Sigmoid colon (tissue), 7 donors: ENCODE measurements at places on chromosomes 1 and 21. TPM values are rescaled to one million over a fixed set of nuclear protein-coding genes. Genes with fewer than 3 reads are reported as not detected.
A peak's percentile ranks its signal among the peaks of the same experiment; 100 is the strongest.

The AMY2A gene
- 8.4 TPM for total RNA-seq

The GPR153 gene
- 5.4 TPM for total RNA-seq

The MEX3A gene
- total RNA-seq: 0.33 TPM

The ANGPTL7 gene
- 3.3 TPM for total RNA-seq

The FAM72B gene
- total RNA-seq: 0.36 TPM

The FMO5 gene
- total RNA-seq: 3.6 TPM

The LGR6 gene
- total RNA-seq: not detected

The CA6 gene
- total RNA-seq: not detected

The SLFNL1 gene
- total RNA-seq: 0.36 TPM

DNA sequence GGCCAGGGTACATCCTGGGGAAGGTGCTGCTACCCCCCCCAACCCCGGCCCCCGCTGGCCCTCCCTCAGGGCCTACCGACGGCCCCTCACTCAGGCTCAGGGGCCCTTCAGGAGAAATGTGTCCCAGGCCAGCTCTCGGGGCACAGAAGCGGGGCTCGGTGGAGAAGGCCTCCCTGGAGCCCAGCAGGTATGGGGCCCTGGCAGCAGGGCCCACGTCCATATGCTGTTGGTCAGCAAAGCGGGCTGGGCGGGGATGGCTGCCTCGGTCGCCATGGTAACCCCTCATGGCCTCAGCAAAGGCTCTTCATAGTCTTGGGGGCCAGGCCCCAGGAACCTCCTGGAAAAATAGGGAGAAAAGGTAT lies 24.4 kb downstream of the DLGAP3 start:
- no peak overlapping the region for H3K27ac ChIP-seq
- H3K4me3 ChIP-seq: no peak overlapping the region
- no peaks in the 10 kb centered on the region for H3K27me3 ChIP-seq
- no peaks in the 10 kb centered on the region for H3K4me1 ChIP-seq
- H3K36me3 ChIP-seq: no peaks in the 10 kb centered on the region
- DNase-seq: no peak

GRCh38 chr1:27548858-27549719 lies 54.9 kb downstream of the AHDC1 start:
- H3K4me1 ChIP-seq: peaks cover 36% of the 10 kb centered on the region
- no peak overlapping the region for H3K4me3 ChIP-seq
- H3K27ac ChIP-seq: no peak overlapping the region

GRCh38 chr1:221708987-221709386 lies 32.9 kb downstream of the DUSP10 start:
- peaks cover 98% of the 10 kb centered on the region for H3K4me1 ChIP-seq
- no peak overlapping the region for H3K4me3 ChIP-seq
- H3K27ac ChIP-seq: peak overlapping the region; percentile 77
- H3K27me3 ChIP-seq: no peaks in the 10 kb centered on the region
- peak; percentile 85 for DNase-seq
- H3K36me3 ChIP-seq: peaks cover 8% of the 10 kb centered on the region

DNA sequence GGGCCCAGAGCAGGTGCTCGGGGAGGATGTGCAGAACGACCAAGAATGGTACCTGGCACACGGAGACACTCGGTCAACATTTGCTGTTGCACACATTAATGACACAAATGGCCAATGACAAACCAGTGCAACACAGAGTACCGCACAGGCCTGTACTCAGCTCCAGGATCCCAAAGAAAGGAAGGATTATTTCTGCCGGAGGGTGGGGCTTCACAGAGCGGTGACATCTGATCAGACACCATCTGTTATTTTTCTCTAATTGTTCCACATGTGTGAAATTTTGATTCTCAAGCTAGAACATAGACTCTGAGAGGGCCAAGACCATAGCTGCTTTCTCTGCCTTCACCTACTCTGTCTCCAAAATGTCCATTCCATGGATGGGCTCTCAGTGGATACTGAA lies 100.4 kb downstream of the MRPL37 start:
- H3K4me1 ChIP-seq: peaks cover 62% of the 10 kb centered on the region
- no peaks in the 10 kb centered on the region for H3K36me3 ChIP-seq
- no peaks in the 10 kb centered on the region for H3K27me3 ChIP-seq
- no peak for DNase-seq
- no peak overlapping the region for H3K4me3 ChIP-seq

GRCh38 chr1:233614173-233614742 lies 352 bp downstream of the KCNK1 start:
- peaks cover 19% of the 10 kb centered on the region for H3K27me3 ChIP-seq

DNA sequence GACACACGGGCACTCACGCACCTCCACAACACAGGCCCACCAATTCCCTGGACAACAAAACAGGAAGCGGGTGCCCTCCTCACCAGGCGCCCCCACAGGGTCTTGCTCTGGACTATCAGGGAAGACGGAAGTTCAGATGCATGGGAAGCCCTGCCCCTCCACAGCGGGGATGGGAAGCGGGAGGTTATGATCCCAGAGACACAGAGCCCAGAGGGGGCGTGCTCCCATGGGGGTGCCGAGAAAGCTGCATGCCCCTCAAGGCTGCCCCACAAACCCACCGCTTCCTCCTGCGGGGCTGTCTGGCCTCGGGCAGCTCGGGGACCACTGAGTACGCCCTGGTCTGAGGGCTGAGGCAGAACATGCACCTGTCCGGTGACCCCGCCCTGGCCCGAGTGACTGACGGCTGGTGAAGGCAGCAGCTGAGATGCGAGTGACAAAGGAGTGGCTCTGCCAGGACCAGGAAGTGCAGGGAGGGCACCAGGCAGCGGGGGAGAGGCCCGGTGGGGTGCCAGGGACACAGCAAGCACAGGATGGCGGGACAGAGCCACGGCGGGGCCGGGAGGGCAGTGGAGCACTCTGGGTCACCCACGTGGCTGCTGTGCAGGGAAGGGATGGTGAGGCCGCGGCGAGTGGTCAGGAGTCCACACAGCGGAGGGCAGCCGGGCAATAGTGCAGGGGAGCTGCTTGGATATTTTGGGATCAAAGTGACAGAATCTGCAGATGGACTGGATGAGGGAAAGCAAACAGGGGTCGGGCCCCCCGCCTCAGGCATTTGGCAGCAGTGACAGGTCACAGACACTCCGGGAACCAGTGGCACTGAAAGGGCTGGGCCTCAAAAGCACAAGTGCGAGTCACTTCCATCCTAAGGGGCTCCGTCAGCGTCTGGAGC lies 18.6 kb downstream of the NADK start:
- H3K27ac ChIP-seq: no peak overlapping the region
- H3K27me3 ChIP-seq: no peaks in the 10 kb centered on the region
- H3K4me3 ChIP-seq: no peak overlapping the region
- H3K4me1 ChIP-seq: no peaks in the 10 kb centered on the region
- DNase-seq: no peak

- no peaks in the 10 kb centered on the region for H3K36me3 ChIP-seq
- DNase-seq: no peak
- no peaks in the 10 kb centered on the region for H3K27me3 ChIP-seq
- no peaks in the 10 kb centered on the region for H3K4me1 ChIP-seq
Measured at GRCh38 chr1:12100071-12100470, 37.0 kb downstream of the TNFRSF8 start.

DNA sequence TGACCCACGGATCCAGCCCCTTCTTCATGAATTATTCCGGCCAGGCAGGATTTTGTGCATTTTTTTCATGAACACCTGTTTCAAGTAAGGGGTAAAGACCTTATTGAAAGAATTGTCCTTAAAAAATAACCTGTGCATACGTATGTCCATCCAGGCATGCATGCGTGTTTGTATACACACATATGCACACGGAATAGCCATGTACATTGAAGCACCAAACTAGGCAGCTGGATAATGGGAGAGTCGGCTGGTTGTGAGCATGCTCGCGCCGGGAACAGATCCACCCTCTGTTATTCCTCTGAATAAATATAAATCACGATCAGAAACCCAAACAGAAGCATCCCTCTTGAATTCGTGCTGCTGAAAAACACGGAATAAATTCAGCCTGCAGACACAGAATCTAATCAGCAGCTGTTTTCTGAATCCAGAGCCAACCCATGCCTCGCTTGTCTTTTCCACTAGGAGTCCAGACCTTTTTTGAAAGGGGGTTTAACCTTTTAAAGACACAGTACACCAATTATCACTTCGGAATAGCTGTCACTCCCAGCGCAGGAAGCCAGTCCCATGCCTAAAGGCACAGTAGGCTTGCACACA lies at the start of gene HIVEP3:
Gene HIVEP3 (minus strand): TSS at position 473 of the 594 bp plus-strand sequence.
- H3K27me3 ChIP-seq: no peaks in the 10 kb centered on the region
- DNase-seq: no peak
- H3K36me3 ChIP-seq: no peaks in the 10 kb centered on the region

DNA sequence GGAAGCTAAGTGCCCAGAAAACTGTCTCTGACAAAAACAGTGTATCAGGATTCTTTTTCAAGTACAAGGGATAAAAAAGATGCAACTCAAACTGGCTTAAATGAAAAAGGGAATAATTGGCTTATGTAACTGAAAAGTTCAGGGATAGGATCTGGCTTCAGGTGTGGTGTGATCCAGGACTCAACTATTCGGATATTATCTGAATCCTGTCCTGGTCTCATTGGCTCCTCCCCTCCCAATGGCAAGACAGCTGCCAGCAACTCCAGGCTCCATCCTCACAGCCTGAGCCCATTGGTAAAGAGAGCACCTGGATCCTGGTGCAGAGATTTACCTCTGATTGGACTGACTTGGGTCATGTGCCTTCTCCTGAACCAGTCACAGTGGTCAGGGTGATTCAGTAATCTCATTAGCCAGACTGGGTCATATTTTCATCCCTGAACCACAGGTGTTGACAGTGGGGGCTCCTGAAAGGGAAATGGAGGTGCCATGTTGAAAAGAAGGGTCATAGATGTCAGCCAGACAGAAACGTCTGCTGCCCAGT lies 205.4 kb upstream of the TMEM51 start:
- H3K27ac ChIP-seq: no peak overlapping the region
- H3K4me3 ChIP-seq: no peak overlapping the region
- no peaks in the 10 kb centered on the region for H3K36me3 ChIP-seq
- peaks cover 42% of the 10 kb centered on the region for H3K4me1 ChIP-seq

DNA sequence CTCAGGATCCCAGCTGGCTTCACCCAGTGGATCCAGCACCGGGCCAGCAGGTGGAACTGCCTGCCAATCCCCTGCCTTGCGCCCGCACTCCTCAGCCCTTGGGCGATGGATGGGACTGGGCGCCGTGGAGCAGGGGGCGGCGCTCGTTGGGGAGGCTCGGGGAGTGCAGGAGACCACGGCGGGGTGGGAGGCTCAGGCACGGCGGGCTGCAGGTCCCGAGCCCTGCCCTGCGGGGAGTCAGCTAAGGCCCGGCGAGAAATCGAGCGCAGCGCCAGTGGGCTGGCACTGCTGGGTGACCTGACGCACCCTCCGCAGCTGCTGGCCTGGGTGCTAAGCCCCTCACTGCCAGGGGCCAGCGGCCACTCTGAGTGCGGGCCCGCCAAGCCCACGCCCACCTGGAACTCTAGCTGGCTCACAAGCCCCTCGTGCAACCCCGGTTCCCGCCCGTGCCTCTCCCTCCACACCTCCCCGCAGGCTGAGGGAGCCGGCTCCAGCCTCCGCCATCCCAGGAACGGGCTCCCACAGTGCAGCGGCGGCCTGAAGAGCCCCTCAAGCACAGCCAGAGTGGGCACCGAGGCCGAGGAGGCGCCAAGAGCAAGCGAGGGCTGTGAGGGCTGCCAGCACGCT lies 31.1 kb downstream of the NRDC start:
- H3K27ac ChIP-seq: no peak overlapping the region
- H3K4me3 ChIP-seq: no peak overlapping the region
- H3K27me3 ChIP-seq: no peaks in the 10 kb centered on the region

GRCh38 chr21:31426235-31426797 lies 82.3 kb upstream of the TIAM1 start:
- no peak overlapping the region for H3K4me3 ChIP-seq
- no peak for DNase-seq
- no peaks in the 10 kb centered on the region for H3K4me1 ChIP-seq

DNA sequence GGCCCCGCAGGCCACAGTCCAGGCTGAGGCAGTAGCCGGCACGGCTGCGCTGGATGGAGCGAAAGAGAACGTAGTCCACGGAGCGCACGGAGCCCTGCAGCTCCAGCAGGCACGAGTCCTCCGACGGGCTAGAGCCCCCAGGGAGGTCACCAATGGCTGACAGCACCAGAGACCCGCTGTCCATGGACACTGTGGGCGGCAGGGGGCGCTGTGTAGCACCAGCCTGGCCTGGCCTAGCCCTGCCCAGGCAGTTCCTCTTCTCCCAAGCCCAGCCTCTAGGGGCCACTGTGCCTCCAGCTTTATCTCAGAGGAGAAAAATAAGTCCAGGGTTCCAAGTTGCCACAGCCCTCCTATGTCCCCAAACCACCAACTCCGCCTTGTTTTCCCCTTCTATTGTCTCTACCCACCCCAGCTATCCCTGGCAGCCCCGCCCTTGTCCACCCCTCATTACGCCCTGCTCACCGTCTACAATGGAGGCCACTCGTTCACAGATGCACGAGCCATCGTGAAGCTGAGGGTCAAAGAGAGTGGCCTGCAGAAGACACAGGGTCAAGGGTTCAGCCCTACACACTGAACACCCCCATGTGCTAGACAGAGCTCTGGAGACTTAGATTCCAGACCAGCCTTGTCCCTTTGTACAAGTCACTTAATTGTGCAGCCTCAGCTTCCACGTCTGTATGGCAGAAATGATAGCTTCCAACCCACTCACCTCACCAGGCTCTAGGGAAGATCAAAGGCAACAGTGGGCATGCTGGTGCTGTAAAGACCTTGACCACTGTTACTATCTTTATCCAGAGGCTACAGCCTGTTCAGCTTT lies 4.4 kb downstream of the ENTREP3 start:
- peak overlapping the region; percentile 34 for H3K4me3 ChIP-seq
- peaks cover 36% of the 10 kb centered on the region for H3K4me1 ChIP-seq
- no peaks in the 10 kb centered on the region for H3K27me3 ChIP-seq
- peak; percentile 96 for DNase-seq

DNA sequence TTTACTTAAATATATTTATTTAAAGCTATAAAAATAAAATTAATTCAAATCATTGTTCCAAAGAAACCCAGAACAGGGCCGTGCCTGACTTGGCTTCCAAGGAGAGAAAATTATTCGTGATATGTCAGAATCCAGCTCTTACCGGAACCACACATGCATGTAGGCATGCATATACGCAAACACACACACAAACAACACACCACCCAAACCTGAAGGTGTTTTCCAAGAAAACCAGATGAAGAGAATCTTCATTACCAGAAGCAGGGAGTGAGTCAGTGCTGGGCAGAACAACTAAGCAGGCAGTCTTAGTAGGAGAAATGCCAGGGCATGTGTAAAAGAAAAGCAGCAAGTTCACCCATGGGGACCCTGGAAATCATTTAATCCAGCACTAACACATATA lies 432.0 kb upstream of the BEND5 start:
- H3K27me3 ChIP-seq: no peaks in the 10 kb centered on the region
- no peaks in the 10 kb centered on the region for H3K36me3 ChIP-seq
- no peaks in the 10 kb centered on the region for H3K4me1 ChIP-seq
- no peak overlapping the region for H3K27ac ChIP-seq
- H3K4me3 ChIP-seq: no peak overlapping the region

GRCh38 chr1:115933625-115934024 lies 42.7 kb upstream of the SLC22A15 start:
- H3K4me1 ChIP-seq: no peaks in the 10 kb centered on the region
- no peak overlapping the region for H3K4me3 ChIP-seq
- H3K27me3 ChIP-seq: no peaks in the 10 kb centered on the region

- no peak overlapping the region for H3K27ac ChIP-seq
- no peak for DNase-seq
Measured at GRCh38 chr1:105556266-105556665, 1500.2 kb upstream of the PRMT6 start.

- H3K27ac ChIP-seq: no peak overlapping the region
- no peaks in the 10 kb centered on the region for H3K4me1 ChIP-seq
- H3K4me3 ChIP-seq: no peak overlapping the region
- no peak for DNase-seq
- H3K27me3 ChIP-seq: peaks cover 15% of the 10 kb centered on the region
Measured at GRCh38 chr1:25090707-25091422, 141.4 kb downstream of the SYF2 start.
